Endodermal cell (in vitro differentiated cells): ENCODE measurements at places on chromosomes 1 and 21.

DNA sequence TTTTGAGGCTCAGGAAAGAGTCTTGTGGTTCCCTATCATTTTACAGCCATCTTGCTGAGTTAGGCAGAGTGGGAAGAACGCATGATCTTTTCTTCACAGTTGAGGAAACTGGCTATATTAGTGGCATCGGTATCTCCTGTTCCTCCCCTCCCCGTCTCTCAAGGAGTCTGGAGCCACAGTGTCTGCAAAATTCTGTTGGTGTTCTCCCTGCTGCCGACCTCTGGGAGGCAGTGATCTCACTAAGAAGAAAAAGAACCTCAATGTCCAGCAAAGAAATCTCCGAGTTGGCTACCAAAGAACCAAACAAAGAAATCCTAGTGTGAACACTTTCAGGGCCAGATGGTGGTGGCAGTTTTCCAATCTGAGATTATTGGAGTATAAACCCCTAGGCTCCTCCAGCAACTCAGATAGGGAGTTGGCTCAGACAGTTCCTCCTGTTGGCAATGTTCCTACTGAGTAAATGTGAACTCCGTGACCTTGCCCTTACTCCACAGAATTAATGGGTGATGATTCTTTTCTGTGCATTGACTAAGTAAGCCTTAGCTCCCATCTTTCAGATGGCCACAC, 41.2 kb downstream of the PRAMEF20 start:
- no peak for DNase-seq

- no peak for DNase-seq
Measured at GRCh38 chr1:147626291-147626690, 44.0 kb downstream of the ACP6 start.

DNA sequence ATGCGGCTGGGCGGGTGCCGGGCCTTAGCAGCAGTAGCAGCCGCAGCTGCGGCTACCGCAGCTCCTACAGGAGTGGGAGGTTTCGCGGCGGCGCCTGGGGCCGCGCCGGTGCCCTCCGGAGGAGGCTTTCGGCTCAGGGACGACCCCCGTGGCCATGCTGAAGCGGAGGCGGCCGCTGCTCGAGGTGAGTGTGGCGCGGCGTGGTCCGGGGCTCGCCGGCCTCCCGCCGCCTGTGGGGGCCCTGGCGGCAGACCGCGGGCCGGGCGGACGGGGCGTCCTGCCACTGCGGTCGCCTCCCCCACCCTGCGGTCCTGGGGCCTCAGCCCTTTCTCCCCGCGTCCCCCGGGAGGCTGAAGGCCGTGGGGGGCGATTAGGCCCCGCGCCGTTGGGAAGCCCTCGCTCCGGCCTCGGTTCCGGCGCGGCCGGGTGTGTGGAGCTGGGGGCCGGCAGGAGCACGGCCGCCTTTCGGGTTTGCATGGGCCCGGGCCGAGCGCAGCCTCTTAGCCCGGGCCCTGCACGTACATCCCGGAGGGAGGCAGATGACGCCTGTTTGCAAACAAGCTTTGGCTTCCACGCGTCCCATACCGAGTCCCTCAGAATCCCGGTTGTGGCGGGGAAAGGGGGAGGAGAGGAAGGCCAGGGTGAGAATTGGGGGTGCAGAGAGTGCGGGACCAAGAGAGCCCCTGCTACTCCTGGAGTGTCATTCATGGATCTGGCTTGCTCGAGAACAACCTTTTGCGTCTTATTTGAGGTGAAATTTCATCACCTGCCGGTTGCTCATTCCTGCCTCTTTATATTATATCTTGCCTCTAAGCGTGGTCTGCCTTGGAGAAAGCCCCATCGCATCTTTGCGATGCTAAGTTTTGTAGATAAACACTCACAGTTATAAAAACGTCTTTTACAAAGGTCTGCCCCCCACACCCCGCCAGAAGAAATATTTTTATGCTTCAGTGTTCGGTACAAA, 613 bp downstream of the ZFYVE9 start:
- DNase-seq, result peak; percentile 81

DNA sequence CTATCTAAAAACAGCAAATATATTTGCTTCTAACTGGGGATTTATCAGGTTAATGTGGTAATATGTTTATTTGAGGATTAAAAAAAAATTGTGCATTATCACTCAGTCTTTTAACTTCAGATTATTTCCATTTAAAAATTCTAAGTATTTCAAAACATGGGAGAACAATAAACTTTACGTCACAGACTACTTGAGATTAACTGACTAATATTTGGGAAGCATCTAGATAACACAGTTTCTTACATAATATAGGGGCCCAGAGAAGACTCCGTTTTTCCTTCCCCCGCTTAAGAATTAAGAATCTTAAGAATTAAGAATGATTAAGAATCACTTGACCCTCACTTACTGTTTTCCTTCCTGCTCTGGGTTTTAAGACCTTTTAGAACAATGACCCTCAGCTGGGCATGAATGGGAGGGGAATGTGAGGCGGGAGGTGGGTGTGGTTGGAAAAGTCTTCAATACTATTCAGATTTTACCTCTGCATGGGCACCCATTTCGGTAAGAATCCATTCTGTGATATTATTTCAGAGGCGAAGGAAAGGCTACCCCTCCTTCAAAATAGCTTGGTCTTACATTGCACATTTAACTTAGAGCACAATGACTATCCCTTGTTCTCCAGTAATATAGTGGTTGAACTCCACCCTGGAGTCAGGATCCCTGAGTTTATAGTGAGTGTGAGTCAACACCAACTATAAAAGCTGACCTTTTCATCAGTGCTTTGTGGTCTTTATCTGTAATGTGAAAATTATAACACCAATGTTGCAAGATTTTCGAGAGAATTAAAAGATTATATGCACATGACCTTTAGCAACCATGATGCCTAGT, 821.3 kb downstream of the USP25 start:
- no peak for DNase-seq

DNA sequence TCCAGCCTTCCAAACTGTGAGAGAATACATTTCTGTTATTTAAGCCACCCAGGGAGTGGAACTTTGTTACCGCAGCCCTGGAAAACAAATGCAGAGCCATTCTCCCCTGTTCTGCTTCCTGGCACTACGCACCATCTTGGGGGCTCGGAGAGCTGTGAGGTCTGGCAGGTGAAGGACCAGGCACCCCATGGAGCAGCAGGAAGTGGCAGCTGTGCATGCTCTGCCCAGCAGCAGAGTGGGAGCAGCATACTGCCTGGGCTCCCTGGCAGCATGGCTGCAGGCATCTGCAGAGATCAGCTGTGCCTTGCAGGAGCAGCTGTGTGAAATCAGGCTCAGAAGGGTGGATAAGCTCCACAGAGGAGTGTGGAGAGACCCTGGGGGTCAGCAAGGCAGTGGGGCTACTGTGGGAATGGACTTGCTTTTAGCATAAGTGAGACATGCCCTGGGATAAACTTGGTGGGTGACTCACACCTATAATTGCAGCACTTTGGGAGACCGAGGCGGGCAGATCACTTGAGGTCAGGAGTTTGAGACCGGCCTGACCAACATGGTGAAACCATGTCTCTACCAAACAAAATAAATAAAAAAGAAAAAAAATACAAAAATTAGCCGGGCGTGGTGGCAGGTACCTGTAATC, 17.7 kb upstream of the ZSCAN20 start:
- DNase-seq, result peak; percentile 54

DNA sequence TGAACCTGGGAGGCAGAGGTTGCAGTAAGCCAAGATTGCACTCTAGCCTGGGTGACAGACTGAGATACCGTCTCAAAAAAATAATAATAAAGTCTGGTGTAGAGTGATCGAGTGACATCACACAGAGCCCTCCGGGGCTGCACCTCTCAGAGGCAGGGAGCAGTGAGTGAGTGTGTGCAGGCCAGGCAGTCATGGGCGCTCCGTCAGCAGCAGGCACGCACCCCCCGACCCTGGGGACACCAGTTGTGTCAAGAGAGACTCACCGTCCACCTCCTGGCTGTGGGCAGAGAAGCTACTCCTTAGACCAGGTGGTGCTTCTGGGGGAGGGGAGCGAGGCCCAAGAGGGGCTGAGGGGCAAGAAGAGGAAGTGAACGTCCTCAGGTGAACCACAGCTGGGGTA, 91.8 kb downstream of the SIK1 start:
- DNase-seq, result no peak

GRCh38 chr21:29187944-29188343, 57.5 kb downstream of the MAP3K7CL start:
- DNase-seq, result no peak

- no peak for DNase-seq
Measured at GRCh38 chr1:200248541-200248940, 161.3 kb downstream of the ZNF281 start.

GRCh38 chr1:2050461-2050792, 216 bp downstream of the PRKCZ start:
- DNase-seq, result no peak

GRCh38 chr1:145751491-145752037, 32.3 kb downstream of the CD160 start:
- DNase-seq, result no peak

DNA sequence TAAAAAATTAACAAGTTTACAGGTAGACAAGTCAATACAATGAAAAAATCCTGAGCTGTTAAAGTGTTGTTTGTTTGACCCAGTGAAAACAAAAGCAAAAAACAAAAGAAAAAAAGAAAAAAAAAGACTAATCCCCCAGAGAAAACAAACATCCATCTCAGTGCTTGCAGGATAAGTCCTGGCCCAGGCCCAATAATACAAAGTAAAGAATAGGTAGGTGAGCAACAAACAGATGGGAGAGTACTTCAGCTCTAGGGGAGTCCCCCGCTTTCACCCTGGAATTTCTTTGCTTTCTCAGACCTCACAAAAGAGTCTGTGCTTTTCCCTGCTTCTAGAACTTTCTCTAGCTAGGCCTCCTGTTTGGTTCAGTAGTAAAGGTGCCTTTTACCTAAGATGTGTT, 70.3 kb downstream of the ABCA4 start:
- no peak for DNase-seq

- no peak for DNase-seq
Measured at GRCh38 chr1:82392513-82392912, 591.8 kb downstream of the ADGRL2 start.

- peak; percentile 88 for DNase-seq
Measured at GRCh38 chr1:98565951-98566350, 95.6 kb upstream of the SNX7 start.

- DNase-seq, result peak; percentile 59
Measured at GRCh38 chr1:201421041-201421440, 489 bp downstream of the TNNI1 start.

DNA sequence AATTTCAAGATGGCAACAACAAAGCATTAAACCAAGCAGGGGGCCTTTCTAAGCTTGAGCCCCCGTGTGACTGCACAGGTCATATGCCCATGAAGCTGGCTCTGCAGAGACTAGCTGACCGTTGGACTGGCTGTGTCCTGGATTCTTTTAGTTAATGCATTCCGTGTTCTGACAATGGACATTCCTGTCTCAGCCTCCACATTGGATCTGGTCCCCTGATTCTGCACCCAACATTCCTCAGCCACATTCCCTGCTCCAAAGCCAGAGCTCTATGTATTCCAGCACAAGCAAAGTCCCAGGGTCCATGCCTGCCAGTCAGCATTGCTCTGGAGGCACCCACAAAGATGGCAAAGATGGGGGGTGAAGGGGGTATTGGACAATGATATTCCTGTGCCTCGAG, 5.1 kb upstream of the NAV1 start:
- DNase-seq, result no peak

- no peak for DNase-seq
Measured at GRCh38 chr1:204130178-204130577, 21.7 kb downstream of the ETNK2 start.

DNA sequence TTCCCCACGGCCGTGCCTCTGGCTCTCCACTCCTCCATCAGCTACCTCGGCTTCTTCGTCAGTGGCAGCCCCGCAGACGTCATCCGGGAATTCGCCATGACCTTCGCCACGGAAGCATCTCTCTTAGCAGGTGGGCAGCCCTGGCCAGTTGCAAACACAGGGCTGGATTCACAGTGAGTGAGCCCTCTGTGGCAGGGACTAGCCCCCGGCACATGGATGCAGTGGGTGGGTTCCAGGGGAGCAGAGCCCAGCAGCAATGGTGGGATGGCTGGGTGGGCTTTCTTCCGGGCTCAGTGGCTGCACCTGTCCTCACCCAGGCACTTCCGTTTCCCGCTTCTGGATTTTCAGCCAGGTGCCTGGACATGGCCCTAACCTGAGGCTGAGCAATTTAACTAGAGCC, 9.4 kb downstream of the UBASH3A start:
- DNase-seq, result no peak
